ENCODE measurements at places on chromosomes 5 and 9.

GRCh38 chr5:172385010-172385563 lies 69.2 kb downstream of the SH3PXD2B start:
- no peak for DNase-seq

DNA sequence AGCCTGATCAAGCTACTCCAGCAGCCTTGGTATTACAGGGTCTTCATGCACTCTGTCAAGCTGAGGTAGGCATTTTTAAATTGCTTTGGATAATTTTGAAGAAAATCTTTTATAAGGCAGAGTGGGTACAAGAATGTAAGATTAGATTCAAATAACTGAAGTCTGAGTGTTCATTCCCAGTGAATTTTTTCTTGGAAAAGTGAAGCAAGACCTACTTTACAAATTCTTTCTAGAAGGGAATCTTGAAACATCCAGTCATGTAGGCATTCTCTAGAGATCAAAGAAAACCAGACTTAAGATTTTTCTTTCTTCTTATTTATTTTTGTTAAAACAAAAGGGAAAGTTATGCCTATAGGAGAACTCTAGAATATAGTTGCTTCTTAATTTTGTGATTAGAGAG lies 139.0 kb downstream of the FOCAD start:
- no peak for DNase-seq

GRCh38 chr5:137374110-137374714 lies 124.9 kb downstream of the SPOCK1 start:
- no peak for DNase-seq

DNA sequence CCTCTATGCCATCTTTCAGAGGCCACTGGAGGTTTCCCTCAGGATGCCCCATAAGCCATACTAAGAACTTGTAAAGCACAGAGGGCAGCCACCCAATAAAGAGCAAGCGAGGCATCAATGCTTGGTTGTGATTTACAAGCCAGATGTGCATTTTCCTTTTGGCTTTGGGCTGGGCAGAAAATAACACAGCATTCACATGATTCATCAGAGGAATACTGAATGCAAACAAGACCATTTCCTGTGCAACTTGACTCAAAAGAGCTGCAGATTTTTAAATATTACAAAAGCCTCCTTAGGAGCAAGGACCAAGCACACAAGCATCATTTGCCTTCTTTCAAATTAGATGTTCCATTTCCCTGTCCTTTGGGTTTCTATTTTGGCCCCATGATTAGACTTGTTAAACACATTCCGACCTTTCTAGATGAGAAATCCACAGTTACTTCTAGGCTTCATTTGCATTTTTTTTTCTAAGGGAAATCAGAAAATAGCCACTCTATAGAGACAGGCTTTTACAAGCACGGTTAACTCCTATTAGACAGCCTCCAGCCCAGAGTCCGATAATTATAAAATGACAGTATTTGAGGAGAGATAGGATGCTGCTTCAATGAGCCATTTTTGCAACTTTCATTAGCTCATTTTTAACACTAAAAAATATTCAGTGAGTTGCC lies 207.8 kb downstream of the SEMA5A start:
- no peak for DNase-seq

DNA sequence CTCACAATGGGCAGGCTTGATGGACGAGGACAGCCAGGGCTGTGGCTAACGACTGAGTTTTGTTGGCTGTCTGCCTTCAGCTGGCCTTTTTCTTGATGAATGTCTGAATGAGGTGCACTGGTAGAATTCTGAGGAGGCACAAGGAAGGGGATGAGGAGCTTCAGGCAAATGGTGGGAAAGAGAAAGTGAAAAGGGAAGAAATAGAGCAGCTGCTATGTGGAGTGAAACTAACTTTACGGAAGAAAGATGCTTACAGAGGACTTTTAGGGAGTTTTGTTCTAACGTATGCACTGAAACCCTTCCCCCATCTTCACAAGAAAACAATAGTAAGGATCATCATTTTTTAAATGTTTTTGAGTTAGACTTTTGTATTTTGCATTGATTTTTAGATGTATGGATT lies 45.3 kb downstream of the OR2K2 start:
- DNase-seq = no peak

DNA sequence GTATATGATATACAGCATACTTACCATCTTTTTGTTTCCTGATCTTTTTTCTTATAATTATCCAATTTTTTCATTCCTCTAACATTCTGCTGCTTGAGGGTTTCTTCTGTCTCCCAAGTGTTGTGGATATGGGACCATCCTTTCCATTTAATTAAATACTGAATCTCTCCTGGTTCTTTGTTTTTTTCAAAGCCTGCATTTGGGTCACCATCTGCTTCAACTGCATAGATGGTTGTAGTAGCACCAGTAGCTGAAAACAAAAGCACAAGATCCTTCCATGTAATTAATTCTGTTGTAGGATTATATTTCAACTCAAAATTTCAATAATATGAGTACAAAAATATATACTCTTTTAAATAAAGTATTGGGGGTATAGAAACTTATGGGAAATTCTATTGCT lies 29.4 kb downstream of the CHD1 start:
- no peak for DNase-seq

- DNase-seq = no peak
Measured at GRCh38 chr9:92769990-92770359, 5.3 kb upstream of the BICD2 start.

DNA sequence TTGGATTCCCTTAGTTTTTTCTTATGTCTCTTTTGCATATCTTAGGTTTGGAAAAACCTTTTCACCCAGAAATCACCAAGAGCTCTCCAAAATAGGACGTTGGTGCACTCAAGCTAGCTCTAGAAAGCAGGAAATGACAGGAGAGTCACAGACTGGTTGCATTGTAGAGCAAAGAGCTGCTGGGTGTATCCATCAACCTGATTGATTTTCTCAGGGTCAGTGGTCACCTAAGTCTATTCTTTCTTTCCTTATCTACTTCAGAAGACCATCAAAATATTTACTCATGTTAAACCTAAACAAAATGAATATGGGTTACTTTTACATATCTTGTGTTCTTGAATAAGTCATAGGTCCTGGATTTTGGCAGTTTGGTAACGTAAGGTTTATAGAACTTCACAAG lies 14.9 kb downstream of the SLC26A2 start:
- no peak for DNase-seq

GRCh38 chr9:137141050-137141810 lies 2.3 kb downstream of the GRIN1 start:
- no peak for DNase-seq

DNA sequence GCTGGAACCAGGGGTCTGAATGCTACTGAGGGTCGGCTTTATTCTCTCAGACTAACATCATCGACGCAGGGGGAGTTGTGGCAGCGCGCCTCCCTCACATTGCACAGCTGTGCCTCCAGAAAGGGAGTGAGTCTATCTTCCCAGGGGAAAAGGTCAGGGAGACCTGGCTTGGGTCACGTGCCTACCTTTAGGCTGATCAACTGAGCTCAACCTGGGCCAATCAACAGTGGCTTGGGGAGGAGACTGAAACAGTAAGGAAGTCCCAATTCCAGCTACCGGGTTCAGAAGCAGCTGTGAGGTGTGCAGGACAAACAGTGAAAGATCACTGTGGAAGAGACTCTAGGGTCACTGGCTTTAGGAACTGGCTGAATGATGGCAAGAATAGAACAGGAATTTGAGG lies 14.3 kb downstream of the SNX30 start:
- DNase-seq = no peak

- no peak for DNase-seq
Measured at GRCh38 chr5:63029891-63030290, 451.3 kb downstream of the LRRC70 start.

- DNase-seq = no peak
Measured at GRCh38 chr5:79464695-79465332, 49.1 kb downstream of the HOMER1 start.

DNA sequence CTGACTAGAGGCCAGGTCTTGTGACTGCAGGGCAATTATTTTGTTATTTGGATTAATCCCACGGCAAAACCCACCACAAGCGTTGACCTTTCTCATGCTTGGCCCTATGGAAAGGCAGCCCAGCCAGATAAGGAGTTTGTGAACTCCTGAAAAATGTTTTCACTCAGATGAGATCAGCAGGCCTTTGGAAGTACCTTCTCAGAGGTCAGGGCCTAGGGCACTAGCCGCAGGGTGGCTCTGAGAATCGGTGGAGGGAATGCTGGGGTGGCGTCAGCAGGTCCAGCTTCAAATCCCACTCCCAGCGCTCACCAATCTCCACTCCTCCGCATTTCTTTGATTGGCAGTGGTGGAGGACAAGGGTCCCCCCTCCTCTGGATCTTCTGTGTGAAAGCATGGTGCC lies 194.4 kb downstream of the GADD45G start:
- DNase-seq = no peak

GRCh38 chr5:170482511-170482910 lies 21.3 kb upstream of the KCNIP1 start:
- no peak for DNase-seq
